CD4-positive, alpha-beta T cell treated with Interleukin-17A for 4 hours (primary cell): ENCODE measurements at places on chromosomes 3 and 15.
A peak's percentile ranks its signal among the peaks of the same experiment; 100 is the strongest.

DNA sequence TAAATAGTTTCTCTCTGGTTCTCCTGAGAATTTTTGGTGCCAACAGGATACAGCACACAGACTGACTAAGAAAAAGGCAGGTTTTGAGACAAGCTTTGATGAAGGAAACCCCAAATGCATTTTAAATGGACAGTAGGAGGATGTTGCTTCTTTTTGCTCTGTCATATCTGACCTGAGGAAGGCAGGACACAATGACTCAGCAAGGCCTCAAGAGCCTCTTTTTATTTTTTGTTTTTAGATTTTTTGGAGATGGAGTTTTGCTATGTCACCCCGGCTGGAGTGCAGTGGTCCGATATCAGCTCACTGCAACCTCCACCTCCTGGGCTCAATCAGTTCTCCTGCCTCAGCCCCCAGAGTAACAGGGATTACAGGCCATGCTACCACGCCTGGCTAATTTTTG, 16.9 kb upstream of the KNG1 start:
- DNase-seq, result no peak

DNA sequence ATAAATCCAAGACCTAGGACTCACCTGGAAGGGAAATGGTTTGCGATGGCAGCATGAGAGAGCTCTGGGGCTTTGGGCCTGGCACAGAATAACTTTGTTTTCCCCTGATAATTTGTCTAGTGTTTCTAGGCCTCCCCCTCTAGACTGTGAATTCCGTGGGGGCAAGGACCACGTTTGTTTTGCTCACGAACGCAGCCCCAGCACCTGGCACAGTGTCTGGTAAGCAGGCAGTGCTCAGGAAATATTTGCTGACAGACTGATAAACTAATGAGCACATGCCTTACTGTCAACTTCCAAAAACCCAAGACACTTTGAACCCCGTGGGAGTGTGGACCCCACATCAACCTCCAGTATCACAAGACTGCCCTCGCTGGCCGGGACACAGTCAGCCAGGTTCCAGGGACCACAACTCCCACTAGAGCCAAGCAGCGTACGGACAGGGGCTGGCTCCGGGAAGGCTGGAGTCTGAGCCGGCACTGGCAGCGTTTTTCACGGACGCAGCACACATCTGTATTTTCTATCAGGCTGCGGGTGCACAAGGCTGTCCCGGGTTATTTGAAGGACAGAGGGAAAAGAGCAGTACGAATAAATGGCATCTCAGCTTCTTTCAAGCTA, 146.5 kb downstream of the XXYLT1 start:
- DNase-seq, result no peak

GRCh38 chr3:140942221-140943104, 827 bp downstream of the SLC25A36 start:
- peak; percentile 48 for DNase-seq

DNA sequence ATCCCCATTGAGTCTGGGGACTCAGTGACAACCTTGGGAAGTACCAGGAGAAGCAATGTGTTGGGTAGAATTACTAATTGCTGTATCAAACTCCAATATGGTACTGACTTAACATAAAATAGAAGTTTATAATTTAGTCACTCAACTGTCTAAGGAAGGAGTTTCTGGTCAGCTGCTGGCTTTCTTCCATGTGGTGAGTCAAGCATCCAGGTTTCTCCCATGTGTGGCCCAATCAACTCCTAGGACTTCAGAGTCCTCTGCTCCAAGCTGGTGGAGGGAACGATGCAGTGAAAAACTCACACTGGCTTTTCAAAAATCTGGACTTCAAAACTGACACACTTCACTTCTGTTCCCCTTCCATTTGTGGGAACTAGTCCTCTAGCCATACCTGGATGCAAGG, 25.2 kb downstream of the WNT5A start:
- DNase-seq, result no peak

DNA sequence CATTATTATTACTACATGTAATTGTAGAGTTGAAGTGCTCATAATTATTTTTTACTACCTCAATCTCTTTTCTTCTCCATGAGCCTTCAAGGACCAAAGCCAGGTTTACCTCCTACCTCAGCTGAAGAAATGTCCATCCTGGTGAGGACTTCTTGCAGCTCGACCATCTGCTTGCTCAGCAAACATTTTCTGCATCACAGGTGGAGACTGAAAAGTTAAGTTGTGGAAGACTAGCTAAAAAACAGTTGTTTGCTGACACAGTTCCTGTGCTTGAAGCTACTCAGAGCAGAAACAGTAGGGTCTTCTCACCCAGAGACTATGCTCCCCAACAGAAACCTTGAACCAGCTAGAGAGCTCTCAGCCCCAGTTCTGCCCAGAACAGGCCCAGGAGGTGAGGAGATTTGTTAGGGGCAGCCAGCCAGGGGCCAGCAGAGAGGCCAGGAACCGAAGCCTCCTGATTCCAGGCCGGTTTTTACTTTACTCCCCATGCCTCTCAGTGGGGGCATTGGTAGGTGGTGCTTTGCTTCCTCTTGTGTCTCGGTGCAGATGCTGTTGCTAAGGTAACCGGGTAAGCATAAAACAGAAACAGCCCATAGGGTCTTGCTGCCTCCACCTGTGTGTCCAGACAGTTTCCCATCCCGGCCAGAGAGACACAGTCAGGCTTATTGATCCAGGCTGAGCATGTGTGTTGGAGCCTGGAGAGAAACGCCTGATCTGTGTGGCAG, 54.9 kb downstream of the CCNL1 start:
- DNase-seq, result peak; percentile 27

GRCh38 chr15:43346305-43346704, 15.9 kb upstream of the LCMT2 start:
- DNase-seq, result peak; percentile 12

DNA sequence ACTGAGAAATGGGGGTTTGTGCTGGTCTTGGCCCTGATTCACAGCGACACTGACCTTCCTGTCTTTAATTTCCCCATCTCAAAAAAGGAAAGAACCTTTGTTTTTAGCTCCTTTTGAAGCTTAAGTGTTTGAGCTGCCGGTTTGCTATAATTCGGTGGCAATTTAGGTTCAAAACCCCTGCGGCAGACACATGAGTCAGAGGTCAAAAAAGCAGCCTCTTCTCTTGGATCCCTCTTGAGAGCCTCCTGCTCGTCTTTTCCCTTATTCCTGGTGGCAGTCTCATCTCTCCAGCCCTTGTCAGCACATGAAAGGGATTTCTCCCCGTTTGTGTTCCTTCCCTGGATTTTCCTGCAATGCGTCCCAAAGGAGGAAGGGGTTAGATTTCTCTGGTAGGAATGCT, 64.5 kb downstream of the GRIP2 start:
- DNase-seq, result no peak

- no peak for DNase-seq
Measured at GRCh38 chr15:99411234-99411633, 154.6 kb upstream of the MEF2A start.

GRCh38 chr15:37900326-37901221, 33.9 kb upstream of the TMCO5A start:
- DNase-seq, result no peak

DNA sequence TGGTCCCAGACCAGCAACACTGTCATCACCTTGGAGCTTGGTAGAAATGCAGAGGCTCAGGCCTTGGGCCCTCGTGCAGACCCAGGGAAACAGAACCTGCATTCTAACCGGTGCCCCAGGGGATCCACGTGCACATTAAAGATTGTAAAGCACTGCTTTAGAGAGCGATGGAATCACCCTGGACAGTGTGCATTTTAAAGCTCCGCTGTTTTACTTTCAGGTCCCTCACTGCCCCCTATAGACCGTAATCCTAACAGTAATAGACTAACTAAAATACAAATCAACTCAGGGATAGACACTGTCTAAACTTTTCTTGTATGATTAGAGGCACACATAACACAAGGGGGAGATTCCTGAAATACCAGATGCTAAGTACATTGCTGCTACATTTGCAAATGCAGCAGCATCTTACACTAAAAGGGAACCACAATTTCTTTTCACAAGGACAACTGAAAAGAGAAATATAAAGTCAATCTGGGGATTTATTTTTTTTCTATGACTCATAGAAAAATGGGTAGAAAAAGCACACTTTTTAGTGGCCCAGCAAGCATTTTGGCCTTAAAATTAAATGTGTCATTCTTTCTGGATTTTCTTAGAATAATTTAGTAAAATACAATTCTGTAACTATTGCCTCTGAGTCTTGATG, 10.5 kb upstream of the SH3GL3 start:
- DNase-seq, result no peak

DNA sequence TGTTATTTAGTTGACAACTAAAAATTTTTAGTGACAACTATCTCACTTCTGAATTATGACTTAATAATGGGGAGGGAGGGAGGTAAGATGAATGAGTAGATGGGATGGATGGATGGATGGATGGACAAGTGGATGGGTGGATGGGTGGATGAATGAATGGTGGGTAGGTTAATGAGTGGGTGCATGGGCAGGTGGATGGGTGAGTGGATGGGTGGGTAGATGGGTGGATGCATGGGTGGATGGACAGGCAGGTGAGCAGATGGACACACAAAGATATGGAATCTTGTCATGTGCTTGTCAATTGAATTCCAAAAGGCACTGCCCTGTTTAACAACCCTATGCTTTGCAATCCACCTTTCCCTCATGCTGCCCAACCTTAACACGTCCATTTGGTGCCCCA, 41.5 kb downstream of the KLHL25 start:
- no peak for DNase-seq

- DNase-seq, result no peak
Measured at GRCh38 chr3:166902374-166902773, 477.7 kb downstream of the ZBBX start.

GRCh38 chr3:52017586-52017985, 21.9 kb upstream of the RPL29 start:
- DNase-seq, result no peak

DNA sequence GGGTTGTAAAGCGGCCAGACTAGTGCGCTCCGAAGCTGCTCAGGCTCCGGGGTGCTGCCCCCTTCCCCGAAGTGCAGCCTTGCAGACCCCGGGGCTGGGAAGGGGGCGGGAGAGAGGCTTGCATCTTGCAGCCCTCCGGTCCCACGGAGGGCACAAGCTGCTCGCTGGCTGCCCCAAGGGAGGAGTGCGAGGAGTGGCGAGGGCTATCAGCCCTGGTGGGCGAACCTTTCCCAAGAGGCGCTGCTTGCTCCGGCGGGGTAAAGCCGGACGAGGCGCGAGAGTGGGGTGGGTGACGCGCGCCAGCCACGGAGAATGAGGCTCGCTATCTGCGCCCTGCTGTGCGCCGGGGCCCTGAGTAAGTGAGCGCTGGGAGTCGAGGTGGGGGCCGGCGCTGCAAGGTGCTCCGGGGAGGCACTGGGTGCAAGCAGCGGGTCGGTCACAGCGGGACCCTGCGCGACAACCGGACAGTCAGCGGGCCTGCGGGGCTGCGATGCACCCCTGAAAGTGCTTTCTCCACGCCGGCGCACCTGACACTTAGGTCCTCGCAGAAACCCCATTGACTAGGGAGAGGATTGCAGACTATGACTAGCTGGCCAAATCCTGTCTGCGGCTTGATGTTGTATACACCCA, 12.7 kb upstream of the TOPBP1 start:
- no peak for DNase-seq

DNA sequence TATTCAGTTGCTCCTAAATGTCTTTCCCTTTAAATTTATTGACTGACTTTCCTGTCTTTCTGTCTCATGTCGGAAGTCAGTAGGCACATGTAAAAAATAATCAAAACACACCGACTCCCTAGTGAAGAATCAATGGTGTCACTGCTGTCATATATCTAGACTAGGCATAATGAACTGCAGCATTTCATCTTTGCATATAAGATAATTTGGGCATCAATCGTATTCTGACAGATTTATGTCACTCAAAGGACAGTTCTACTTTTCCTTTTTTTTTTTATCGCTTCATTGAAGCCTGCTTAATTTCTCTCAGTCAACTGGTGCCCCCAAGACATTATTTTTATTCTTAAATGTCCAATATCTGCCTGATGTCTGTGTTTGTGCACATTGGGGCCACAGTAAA, 206.3 kb downstream of the MEIS2 start:
- no peak for DNase-seq

DNA sequence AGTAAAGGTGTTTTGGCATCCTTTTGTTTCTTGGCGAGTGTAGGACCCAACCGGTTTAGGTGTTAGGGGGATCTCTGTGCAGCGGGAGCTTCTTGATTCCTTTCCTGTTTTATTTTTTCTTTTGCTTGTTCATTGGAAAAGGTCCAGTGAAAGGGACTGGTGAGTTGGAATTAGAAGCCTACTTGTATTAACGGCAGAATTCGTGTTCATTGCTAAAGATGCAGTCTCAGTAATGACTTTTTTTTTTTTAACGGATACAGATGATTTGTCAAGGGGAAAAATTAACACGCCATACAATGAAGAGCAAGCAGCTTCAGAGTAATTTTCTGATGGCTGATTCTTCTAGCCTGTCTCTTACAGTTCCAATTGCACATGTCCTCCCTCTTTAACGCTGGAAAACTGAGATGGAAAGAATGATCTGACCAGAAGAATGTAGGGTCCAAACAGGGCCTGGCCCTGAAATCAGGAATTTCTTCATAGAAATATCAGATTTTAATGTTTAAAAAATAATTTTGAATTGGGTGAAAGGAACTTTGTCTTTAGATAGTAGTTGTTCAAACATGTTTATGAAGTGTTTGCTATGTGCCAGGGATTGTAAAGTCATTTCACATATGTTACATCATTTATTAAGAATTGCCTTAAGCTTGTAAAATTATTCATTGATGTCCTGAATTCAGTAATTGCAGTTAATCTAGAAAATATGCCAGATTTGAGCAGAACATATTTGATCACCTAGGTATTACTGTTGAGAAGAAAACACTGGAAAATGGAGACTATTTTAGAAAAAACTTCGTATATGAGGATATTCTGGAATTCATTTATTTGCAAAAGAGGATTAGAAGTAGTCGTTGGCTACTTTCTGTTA, 1.4 kb downstream of the MAPK6 start:
- peak; percentile 16 for DNase-seq

- peak; percentile 45 for DNase-seq
Measured at GRCh38 chr15:58043192-58043903, 22.2 kb downstream of the ALDH1A2 start.

DNA sequence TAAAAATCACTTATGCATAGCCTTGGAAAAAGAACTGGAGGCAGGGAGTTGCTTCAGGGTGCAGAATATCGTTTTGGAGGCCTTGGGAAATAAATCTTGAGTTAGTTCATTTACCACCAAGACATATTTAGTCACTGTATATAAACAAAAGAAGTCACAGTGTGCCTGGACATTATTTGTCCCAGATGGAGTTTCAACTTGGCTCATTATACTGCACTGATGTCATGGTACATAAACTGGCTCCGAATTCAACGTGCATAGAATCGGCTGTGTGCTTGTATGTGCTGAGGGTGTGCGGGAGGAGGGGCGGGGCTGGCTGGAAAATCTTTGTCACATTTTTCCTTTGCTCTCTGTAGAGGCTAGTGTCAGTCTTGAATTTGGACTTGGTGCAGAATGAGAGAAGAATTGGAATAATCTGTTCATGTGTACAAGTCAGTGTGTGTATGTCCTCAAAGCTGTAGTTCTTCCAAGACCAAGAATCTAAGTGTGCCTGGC, 86.6 kb downstream of the FNDC3B start:
- no peak for DNase-seq

DNA sequence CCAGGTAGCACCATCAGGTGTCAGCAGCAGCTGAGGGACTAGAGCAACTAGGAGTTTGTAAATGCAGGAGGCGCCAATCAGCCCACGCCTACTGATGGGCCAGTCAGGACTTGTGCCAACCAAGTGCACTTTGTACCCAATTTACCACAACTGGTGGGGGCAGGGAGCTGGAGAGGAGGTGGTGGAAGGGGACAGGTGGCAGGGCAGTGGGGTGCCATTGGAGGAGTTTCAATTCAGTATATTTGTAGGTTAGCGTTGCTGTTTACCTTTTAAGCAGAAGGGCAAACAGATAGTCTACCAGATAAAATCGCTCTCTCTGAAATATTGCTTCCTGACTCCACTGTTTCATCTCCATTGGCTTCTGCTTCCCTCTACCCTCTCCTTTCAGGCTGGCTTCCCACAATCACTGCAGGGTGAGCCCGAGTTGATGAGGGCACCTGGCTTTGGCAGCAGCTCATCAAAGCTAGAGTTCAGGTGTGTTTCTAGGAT, 75.7 kb downstream of the TRIM69 start:
- no peak for DNase-seq
